ENCODE measurements at places on chromosomes 6 and 20. TPM values are rescaled to one million over a fixed set of nuclear protein-coding genes. Genes with fewer than 3 reads are reported as not detected.

The SLC44A4 gene
- 0.25 TPM for total RNA-seq

The TAF11 gene
- total RNA-seq = 21.2 TPM

The HCRTR2 gene
- not detected for total RNA-seq

The CNR1 gene
- total RNA-seq = not detected

The PNPLA1 gene
- not detected for total RNA-seq

The TENT5A gene
- total RNA-seq = 3.1 TPM

The INSM1 gene
- total RNA-seq = not detected

The AIF1 gene
- total RNA-seq = not detected

The HLA-DOB gene
- 3.4 TPM for total RNA-seq

The F13A1 gene
- not detected for total RNA-seq

The GPX5 gene
- not detected for total RNA-seq

The SAMD3 gene
- 7.1 TPM for total RNA-seq

The MMP24 gene
- 0.03 TPM for total RNA-seq

The TFAP2A gene
- 37.0 TPM for total RNA-seq

The PRKN gene
- 0.25 TPM for total RNA-seq

The PRDM1 gene
- total RNA-seq = 19.6 TPM

The SLC22A2 gene
- total RNA-seq = not detected

The FAM217B gene
- total RNA-seq = 13.7 TPM

The TRIM15 gene
- not detected for total RNA-seq

The BNIP5 gene
- total RNA-seq = not detected

The UBE2V1 gene
- total RNA-seq = 81.9 TPM

The SAMD5 gene
- 2.6 TPM for total RNA-seq

The SLC35F1 gene
- not detected for total RNA-seq

The SERAC1 gene
- 5.3 TPM for total RNA-seq

The TTI1 gene
- total RNA-seq = 25.8 TPM

The FILIP1 gene
- not detected for total RNA-seq

The FAM162B gene
- total RNA-seq = not detected

The SIRPB1 gene
- 1.1 TPM for total RNA-seq

The HLA-DQB1 gene
- 1.7 TPM for total RNA-seq

The EYS gene
- total RNA-seq = 0.07 TPM

The PTGIS gene
- not detected for total RNA-seq

The KCNK5 gene
- total RNA-seq = 0.04 TPM

The FRK gene
- total RNA-seq = 2.5 TPM

The ADGRF5 gene
- total RNA-seq = 0.03 TPM

The SLC13A3 gene
- total RNA-seq = 3.1 TPM

The OR2B6 gene
- not detected for total RNA-seq

The SEC63 gene
- total RNA-seq = 34.2 TPM

The RFX6 gene
- not detected for total RNA-seq

The PAK5 gene
- not detected for total RNA-seq

The GNMT gene
- 0.32 TPM for total RNA-seq

The RNF217 gene
- 24.9 TPM for total RNA-seq

The AKAP12 gene
- total RNA-seq = 28.7 TPM

The TRIM31 gene
- total RNA-seq = 0.04 TPM

The SIRPB2 gene
- 0.48 TPM for total RNA-seq

The CAGE1 gene
- total RNA-seq = 0.07 TPM

The GATA5 gene
- not detected for total RNA-seq

The SLC32A1 gene
- total RNA-seq = not detected
